ENCODE measurements at places on chromosomes 4 and X.

- no peaks in the 10 kb centered on the region for H3K27me3 ChIP-seq
- no peaks in the 10 kb centered on the region for H3K4me1 ChIP-seq
- H3K27ac ChIP-seq: no peak overlapping the region
- no peaks in the 10 kb centered on the region for H3K36me3 ChIP-seq
These were observed 37.1 kb downstream of the SRPX start for GRCh38 chrX:38183596-38183995.

DNA sequence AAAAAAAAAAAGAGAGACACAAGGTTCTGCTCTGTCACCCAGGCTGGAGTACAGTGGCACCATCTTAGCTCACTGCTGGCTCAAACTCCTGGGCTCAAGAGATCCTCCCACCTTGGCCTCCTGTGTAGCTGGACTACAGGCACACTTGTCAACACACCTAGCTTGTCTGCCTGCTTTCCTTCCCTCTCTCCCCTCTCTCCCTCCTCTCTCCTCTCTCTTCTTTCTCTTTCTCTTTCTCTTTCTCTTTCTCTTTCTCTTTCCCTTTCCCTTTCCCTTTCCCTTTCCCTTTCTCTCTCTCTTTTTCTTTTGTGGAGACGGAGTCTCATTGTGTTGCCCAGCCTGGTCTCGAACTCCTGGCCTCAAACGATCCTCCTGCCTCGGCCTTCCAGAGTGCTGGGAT is 132.1 kb downstream of the DIPK2B start:
- no peaks in the 10 kb centered on the region for H3K27me3 ChIP-seq
- H3K36me3 ChIP-seq: no peaks in the 10 kb centered on the region
- DNase-seq: no peak
- H3K4me3 ChIP-seq: no peak overlapping the region

GRCh38 chrX:118943102-118943501 is 31.3 kb upstream of the LONRF3 start:
- H3K27ac ChIP-seq: no peak overlapping the region
- H3K27me3 ChIP-seq: no peaks in the 10 kb centered on the region
- H3K36me3 ChIP-seq: no peaks in the 10 kb centered on the region
- no peaks in the 10 kb centered on the region for H3K4me1 ChIP-seq
- H3K4me3 ChIP-seq: no peak overlapping the region
- no peak for DNase-seq

- DNase-seq: no peak
- H3K27ac ChIP-seq: no peak overlapping the region
- no peaks in the 10 kb centered on the region for H3K4me1 ChIP-seq
- H3K27me3 ChIP-seq: no peaks in the 10 kb centered on the region
- no peaks in the 10 kb centered on the region for H3K36me3 ChIP-seq
These were observed 104.8 kb downstream of the GASK1B start for GRCh38 chr4:158068068-158068467.
